ENCODE measurements at places on chromosomes 2 and 18. TPM values are rescaled to one million over a fixed set of nuclear protein-coding genes. Genes with fewer than 3 reads are reported as not detected.

- H3K36me3 ChIP-seq = no peaks in the 10 kb centered on the region
- H3K4me1 ChIP-seq = peaks cover 5% of the 10 kb centered on the region
- H3K4me3 ChIP-seq = no peak overlapping the region
- DNase-seq = no peak
Observed at GRCh38 chr2:15976354-15976753, 36.0 kb downstream of the MYCN start.

GRCh38 chr2:190858817-190859216 is 21.8 kb upstream of the GLS start:
- no peak overlapping the region for H3K27ac ChIP-seq
- no peak for DNase-seq
- H3K27me3 ChIP-seq = no peaks in the 10 kb centered on the region
- peaks cover 8% of the 10 kb centered on the region for H3K4me1 ChIP-seq
- H3K4me3 ChIP-seq = no peak overlapping the region

Gene RNF125
- total RNA-seq = 36.0 TPM

DNA sequence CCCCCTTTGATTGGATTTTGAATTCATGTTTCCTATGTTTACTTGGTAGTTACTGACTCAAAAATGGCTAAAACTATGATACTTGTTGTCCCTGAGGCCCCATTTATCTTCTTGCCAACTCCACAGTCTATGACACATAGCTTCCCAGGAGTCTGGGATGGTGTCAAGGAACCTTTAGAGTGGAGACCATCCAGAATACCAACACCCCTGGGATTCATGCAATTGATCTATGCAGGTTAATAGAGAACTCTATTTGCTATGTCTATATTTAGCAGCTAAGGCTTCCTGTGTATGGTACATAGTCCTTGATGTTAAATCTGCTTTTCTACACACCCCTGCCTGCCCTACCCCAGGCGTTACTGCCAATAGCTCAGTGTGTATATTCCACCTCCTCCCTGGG is 218.5 kb upstream of the HDAC4 start:
- DNase-seq = no peak
- no peaks in the 10 kb centered on the region for H3K36me3 ChIP-seq
- H3K4me3 ChIP-seq = no peak overlapping the region
- peaks cover 15% of the 10 kb centered on the region for H3K4me1 ChIP-seq

Gene GALNT13
- total RNA-seq = 0.15 TPM

DNA sequence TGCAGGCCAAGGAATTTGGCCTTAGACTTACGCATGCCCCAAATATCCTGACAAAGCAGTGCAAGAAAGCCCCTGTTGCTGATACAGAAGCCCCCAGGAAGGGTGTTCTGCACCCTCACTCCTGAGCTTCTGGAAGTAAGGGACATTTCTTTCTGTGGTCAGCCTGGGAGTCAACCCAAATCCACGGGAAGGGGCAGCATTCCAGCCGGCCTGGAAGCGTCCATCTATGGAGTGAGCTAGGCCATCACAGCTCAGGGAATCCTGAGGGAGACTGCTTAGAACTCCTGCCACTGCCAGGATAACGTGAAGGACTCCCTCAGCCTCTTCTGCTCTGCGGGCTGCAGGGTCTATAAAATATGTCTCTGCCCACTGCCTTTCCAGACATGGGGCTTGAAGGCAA is 173.9 kb downstream of the ANAPC1 start:
- no peak overlapping the region for H3K27ac ChIP-seq
- no peak for DNase-seq
- H3K4me3 ChIP-seq = no peak overlapping the region
- H3K36me3 ChIP-seq = peaks cover 2% of the 10 kb centered on the region
- peaks cover 19% of the 10 kb centered on the region for H3K4me1 ChIP-seq

- H3K27me3 ChIP-seq = no peaks in the 10 kb centered on the region
- H3K36me3 ChIP-seq = peaks cover 65% of the 10 kb centered on the region
- H3K4me3 ChIP-seq = no peak overlapping the region
- H3K4me1 ChIP-seq = peaks cover 65% of the 10 kb centered on the region
Observed at GRCh38 chr18:77086656-77087392, 45.8 kb downstream of the MBP start.

Gene SKOR2
- total RNA-seq = not detected

Gene NT5C1B
- total RNA-seq = not detected

- H3K27ac ChIP-seq = no peak overlapping the region
- H3K4me3 ChIP-seq = no peak overlapping the region
- no peaks in the 10 kb centered on the region for H3K27me3 ChIP-seq
- peaks cover 2% of the 10 kb centered on the region for H3K4me1 ChIP-seq
- no peak for DNase-seq
Observed at GRCh38 chr2:168852481-168852880, 37.7 kb downstream of the SPC25 start.

Gene C2orf66
- total RNA-seq = 0.20 TPM

Gene ACVR1C
- total RNA-seq = 2.5 TPM

DNA sequence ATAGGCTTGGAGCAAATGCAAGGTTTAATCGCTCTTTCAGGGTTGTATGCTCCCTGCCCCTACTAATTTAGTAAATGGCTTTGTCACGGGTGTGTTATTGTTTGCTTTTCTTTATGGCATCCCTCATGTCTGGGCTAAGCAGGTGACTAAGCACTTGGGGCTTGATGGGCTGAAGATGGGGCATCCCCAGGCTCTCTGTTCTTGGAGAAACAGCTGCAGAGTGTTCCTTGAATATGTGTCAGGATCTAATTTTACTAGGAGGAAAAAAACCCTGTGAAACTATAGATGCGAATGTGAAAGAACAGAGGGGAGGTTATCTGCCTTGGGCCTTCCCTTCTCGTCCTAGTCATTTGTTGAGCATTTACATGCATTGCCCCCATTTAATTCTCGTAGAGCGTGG is 94.7 kb upstream of the TAF1B start:
- H3K27me3 ChIP-seq = no peaks in the 10 kb centered on the region
- H3K4me3 ChIP-seq = no peak overlapping the region
- H3K27ac ChIP-seq = no peak overlapping the region
- H3K4me1 ChIP-seq = peaks cover 47% of the 10 kb centered on the region

GRCh38 chr18:79951545-79952455 is at the start of gene SLC66A2:
Gene SLC66A2 (minus strand): TSS chr18:79951653. CDS start chr18:79950926, 727 bp downstream.
- peaks cover 25% of the 10 kb centered on the region for H3K4me1 ChIP-seq
- H3K4me3 ChIP-seq = peak within 1 kb of the TSS; percentile 83
- peak; percentile 93 for DNase-seq
- peak within 1 kb of the TSS; percentile 84 for H3K27ac ChIP-seq
- peaks cover 10% of the 10 kb centered on the region for H3K27me3 ChIP-seq
- H3K36me3 ChIP-seq = peaks cover 12% of the 10 kb centered on the region

Gene TEKT4
- not detected for total RNA-seq

GRCh38 chr2:63300835-63301234 is 250.2 kb downstream of the OTX1 start:
- no peaks in the 10 kb centered on the region for H3K4me1 ChIP-seq
- DNase-seq = peak; percentile 13
- H3K36me3 ChIP-seq = no peaks in the 10 kb centered on the region
- H3K27me3 ChIP-seq = no peaks in the 10 kb centered on the region

Gene CROCC2
- total RNA-seq = not detected

DNA sequence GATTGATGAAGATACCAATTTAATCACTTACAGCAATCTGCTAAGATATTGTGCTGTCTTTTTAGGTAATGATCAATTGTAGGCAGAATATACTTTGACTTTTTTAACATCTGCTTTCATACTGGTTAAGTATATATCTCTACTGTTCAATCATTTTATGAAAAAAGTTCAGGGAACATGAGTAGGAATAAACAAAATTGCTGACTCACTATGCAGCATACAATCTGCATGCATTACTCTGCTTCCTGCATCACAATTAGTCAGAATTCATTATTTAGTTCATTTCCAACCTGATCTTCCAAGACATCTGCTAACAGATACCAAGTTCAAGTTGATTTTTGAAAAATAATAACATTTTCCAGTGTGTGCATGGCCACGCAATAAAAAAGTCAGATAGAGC is 1430.4 kb upstream of the LRRTM1 start:
- no peak overlapping the region for H3K27ac ChIP-seq
- no peaks in the 10 kb centered on the region for H3K4me1 ChIP-seq
- no peaks in the 10 kb centered on the region for H3K36me3 ChIP-seq
- H3K4me3 ChIP-seq = no peak overlapping the region
- DNase-seq = no peak

Data from activated CD4-positive, alpha-beta T cell treated with anti-CD3 and anti-CD28 coated beads, Interleukin-2, amount 10 ng/mL, durations not matched to agents 7 days and 5 days (primary cell).